ENCODE measurements at places on chromosomes 13 and 19.

- no peak for DNase-seq
Observed at GRCh38 chr19:27966390-27966816, 1246.5 kb downstream of the UQCRFS1 start.

- DNase-seq: no peak
Observed at GRCh38 chr19:48698046-48698445, 2.3 kb downstream of the FUT2 start.

GRCh38 chr19:55247621-55248099 lies 11.2 kb downstream of the PPP6R1 start:
- DNase-seq: no peak

DNA sequence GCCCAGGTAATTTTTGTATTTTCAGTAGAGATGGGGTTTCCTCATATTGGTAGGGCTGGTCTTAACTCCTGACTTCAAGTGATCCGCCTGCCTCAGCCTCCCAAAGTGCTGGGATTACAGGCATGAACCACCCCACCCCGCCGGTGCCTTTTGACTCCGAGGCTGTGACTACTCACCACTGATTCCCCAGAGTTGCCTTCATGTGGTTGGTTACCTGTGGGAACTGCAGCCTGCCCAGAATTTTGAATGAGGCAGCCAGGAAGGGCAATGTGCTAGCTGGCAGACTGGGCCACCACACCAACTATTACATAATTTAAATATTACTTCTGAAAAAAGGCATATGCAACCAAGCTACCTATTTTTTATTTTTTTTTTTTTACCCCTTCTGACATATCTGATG lies 42.8 kb downstream of the N4BP2L2 start:
- DNase-seq: no peak

- no peak for DNase-seq
Observed at GRCh38 chr13:24557081-24557480, 44.5 kb upstream of the PARP4 start.

Data from vagina (tissue), 2 donors.